Common myeloid progenitor, CD34-positive (primary cell): ENCODE measurements at places on chromosomes 1 and 21.

DNA sequence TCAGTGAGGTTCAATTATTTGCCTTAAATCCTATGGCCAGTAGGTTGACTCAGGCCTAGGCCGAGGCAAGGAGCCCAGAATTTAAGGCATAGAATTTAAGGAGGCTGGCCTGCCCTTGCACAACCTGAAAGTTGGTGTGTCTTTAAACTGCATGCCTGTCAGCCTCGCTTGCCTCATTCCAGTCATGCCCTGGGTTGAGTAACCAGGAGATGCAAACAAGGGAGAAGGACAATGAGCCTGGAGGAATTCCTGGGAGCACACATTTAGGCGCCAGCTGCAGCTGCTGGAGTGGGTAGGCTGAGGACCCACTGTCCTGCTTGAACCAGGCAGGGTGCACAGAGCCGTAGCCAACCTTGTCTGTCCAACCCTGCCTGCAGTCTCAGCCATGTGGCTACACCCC is 11.7 kb downstream of the CD2 start:
- DNase-seq = no peak

DNA sequence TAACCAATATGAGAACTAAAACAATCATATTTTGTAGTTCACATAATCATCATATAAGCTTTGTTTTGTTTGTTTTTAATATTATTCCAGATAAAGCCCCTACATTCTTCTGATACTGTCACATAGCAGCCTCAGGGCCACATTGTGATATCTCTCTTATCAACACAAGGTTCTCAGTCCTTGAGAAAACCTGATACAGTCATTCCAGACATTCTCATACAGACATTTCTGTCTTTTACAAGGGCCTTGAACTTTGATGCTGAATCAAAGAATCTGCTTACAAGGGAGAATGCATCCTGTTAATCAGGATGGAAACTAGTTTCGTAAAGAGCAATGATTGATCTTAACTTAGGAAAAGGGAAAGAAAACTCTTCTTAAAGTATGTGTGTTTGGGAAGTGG is 12.7 kb upstream of the VCAM1 start:
- DNase-seq = no peak

DNA sequence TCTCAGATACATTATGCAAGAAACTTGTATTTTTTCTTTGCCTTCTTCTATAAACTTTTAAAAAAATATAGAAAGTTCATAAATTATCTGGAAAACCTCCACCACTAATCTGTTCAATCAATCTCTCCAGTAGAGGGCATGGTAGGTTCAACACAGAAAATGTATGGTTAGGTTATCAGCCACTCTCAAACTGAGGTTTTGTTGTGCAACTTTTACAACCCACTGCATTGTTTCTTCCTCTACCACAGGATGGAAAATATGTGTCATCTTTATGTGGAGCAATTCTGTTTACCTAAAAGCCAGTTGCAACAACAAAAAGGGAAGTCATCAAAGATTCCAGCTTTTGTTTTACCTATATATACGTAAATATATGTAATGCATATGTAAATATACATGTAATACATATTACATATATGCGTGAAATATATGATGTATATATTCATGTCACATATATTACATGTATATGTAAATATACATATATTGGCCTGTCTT is 3.0 kb upstream of the RGS2 start:
- DNase-seq = peak; percentile 92

DNA sequence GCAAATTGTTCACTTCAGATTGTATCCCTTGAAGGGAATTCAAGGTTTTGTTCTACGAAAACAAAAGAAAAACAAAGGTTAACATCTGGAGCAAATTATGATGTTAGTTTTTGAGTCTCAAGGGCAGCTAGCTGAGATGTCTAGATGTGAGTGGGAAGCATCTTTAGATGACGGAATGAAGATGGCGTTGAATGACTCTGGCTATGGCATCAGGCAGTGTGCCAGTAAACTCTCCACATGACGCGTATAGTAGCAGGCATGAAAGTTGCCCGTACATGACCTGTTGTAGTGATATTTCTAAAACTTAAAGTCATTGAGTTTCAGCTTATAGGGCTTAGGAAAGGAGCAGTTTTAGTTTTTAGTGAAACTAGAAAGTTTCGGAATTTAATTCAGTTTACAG is 12.3 kb upstream of the SDC3 start:
- DNase-seq = peak; percentile 23

- DNase-seq = no peak
These were observed 16.2 kb downstream of the SDHC start for GRCh38 chr1:161330346-161330745.

GRCh38 chr1:150799089-150799488 is 9.0 kb downstream of the CTSK start:
- DNase-seq = no peak

- no peak for DNase-seq
These were observed 52.9 kb downstream of the MPZL1 start for GRCh38 chr1:167774710-167775109.

- DNase-seq = no peak
These were observed 1144.6 kb upstream of the ADGRL2 start for GRCh38 chr1:80656014-80656636.

GRCh38 chr1:61322008-61322744 is 239.8 kb downstream of the NFIA start:
- DNase-seq = no peak

- DNase-seq = no peak
These were observed 54.9 kb upstream of the RAP1GAP start for GRCh38 chr1:21724098-21724497.

DNA sequence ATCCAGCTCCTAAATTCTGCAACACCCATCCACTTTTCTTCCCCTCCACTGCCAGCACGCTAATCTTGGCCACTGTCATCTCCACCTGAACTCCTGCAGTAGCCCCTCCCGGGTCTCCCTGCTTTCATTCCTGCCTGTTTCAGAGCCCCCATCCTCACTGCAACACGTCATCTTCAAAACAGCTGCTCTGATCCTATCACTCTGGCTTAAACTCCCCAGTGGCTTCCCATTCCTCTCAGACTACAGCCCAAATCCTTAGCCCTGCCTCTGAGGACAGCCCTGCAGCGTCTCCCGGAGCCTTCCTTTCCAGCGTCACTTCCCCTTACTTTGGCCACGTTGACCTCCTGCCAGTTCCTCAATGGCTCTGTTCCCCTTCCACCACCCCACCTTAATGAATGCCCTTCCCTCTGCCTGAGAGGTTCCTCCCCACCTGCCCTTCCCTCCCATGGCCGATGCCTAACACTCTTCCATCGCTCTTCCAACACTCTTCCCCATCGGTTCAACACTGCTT is 22.9 kb upstream of the IFNAR2 start:
- DNase-seq = no peak
